ENCODE measurements at places on chromosomes 5 and 9. TPM values are rescaled to one million over a fixed set of nuclear protein-coding genes. Genes with fewer than 3 reads are reported as not detected.
A peak's percentile ranks its signal among the peaks of the same experiment; 100 is the strongest.

GRCh38 chr5:122126177-122126755, 3.1 kb upstream of the ZNF474 start:
- DNase-seq: no peak

DNA sequence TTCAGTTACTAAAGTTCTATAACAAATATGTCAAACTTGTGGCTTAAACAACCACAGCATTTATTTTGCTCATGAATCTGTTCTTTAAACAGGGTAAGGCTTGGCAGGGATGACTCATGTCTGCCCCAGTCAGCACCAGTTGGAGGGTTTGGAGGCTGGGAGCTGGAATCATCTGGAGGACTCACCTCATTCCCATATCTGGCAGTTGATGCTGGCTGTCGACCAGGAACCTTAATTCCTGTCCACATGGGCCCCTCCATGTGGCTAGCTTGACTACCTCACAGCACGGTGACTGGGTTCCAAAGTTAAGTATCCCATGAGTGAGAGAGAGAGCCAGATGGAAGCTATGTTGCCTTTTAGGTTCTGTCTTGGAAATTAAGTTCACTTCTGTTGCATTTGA, 13.8 kb upstream of the CCL28 start:
- DNase-seq: peak; percentile 37

DNA sequence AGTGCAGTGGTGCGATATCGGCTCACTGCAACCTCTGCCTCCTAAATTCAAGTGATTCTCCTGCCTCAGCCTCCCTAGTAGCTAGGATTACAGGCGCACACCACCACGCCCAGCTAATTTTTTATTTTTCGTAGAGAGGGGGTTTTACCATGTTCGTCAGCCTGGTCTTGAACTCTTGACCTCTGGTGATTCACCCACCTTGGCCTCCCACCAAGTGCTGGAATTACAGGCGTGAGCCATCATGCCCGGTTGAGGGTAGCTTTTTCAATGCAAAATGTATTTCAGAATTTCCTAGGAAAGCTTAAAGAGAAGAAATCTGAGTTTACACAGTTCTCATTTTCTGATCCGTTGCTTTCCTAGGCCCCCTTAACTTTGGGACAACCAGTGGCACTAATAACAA, 15.7 kb downstream of the BDP1 start:
- no peak for DNase-seq

DNA sequence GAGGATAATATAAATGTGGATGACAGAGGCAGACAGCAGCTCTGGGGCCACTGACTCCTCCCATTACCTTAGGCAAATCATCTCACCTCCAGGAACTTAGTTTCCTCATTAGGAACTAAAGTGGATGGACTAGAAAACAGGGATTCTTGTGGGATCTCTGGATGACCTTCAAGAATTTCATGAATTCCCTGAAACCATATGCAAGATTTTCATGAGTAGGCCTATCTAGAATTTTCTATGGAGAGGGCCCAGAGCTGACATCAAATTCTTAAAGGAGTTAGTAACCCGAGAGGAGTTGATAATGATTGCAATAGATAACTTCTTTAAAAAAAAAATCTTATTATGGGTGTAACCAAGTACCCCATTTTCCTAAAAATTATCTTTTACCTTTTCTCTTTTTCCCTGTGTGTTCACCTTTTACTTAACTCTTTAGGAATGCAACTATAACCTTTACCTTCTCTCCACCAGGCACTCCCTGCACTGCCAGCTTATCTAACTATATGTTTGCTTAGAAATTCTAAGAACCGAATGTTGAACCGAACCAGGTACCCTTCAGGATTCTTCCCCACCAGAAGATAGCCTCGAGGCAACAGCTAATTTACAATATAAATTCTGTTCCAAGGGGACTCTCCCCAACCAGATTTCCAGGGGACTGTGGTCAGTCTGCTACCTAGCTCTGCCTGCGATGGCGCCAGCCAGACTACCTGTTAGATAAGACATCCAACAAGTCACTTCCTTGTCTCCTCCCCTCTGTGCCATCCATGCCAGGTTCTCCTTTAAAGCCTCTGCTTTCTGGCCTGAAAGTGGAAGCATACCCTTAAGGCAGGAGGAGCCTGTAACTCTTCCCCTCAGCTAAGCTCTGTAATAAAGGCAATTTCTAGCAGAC, 86.0 kb downstream of the GCNT4 start:
- peak; percentile 71 for DNase-seq

DNA sequence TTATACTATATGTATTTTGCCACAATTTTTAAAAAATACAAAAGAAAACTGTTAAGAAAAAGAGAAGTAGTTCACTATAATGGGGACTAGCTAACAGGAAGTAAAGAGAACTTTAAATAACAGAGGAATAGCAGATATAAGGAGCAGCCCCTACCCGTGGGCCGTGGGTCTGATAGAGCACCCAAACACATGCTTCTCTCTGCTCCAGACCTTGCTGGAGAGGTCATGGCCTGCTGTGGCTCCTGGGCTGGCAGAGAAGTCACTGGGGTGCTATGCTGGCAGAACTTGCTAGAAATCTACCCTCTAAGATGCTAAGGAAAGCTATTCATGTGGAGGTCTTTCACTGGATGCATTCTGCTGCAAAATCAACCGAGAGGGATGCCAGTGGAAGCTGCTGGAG, 10.0 kb upstream of the TNFAIP8 start:
- DNase-seq: no peak

DNA sequence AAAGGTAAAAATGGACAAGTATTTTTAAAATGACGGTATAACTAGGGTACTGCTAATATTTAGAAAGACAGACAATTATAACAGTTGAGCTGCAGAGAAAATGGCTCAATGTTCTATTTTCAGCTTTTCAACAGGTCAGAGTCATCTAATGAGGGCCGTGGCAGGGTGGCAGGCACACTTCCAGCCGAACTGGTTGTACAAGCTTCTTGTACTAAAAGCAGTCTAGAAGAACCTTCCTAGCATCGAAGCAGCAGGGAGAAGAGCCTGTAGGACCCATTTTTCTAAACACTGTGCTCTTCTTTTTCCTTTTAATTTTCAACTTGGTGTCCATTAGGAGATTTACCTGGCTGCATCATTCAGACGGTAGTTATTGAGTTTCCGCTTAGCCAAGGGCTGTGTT, 85.6 kb downstream of the SLC28A3 start:
- DNase-seq: peak; percentile 72

GRCh38 chr5:36494028-36494427, 112.4 kb upstream of the SLC1A3 start:
- DNase-seq: no peak

DNA sequence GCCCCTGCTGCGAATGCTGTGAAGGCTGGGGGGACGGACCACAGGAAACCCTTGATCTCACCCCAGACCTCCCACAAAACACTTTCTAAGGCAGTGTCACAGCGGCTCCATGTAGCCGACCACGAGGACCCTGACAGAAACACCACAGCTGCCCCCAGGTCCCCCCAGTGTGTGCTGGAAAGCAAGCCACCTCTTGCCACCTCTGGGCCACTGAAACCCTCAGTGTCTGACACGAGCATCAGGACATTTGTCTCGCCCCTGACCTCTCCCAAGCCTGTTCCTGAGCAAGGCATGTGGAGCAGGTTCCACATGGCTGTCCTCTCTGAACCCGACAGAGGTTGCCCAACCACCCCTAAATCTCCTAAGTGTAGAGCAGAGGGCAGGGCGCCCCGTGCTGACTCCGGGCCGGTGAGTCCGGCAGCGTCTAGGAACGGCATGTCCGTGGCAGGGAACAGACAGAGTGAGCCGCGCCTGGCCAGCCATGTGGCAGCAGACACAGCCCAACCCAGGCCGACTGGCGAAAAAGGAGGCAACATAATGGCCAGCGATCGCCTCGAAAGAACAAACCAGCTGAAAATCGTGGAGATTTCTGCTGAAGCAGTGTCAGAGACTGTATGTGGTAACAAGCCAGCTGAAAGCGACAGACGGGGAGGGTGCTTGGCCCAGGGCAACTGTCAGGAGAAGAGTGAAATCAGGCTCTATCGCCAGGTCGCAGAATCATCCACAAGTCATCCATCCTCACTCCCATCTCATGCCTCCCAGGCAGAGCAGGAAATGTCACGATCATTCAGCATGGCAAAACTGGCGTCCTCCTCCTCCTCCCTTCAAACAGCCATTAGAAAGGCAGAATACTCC, 84.7 kb downstream of the GOLPH3 start:
- no peak for DNase-seq

DNA sequence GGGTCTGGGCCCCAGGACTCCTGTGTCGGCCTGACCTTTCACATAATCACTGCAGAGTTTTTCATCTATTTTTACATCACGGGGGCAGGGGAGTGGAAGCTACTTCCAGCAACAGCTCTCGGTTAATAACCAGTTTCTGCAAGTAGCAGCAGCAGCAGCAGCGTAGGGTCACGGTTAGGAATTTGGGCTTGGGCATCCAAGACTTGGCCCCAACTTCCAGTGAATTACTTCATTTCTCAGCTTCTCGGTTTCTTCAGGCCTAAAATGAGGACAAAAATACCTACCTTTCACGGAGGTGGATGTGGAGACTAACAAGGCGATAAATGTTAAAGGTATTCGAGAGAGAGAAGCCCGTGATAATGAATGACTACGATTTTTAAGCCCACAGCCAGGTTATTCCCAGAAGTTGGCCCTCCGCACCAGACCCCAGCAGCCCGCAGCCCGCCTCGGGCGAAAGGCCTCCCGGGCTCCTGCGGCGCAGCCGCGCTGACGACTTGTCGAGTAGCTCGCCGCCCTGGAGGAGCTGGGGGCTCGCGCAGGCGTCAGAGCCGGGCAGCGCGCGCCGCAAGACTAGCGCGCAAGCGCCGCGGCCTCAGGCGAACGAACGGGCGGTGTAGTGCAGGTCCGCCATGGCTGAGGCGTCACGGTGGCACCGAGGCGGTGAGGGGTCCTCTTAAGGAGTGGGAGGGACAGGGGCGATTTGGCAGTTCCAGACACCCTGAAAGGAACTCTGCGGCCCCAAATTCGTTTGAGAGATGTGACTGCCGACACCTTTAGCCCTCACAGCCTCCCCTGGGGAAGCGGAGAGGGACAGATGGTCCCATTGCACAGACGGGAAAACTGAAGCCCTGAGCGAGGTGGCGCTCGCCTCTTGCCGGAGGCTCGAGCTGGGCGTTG, at the start of gene PKD2L2:
TSS of gene PKD2L2 (plus strand) at position 595 of the 897 bp plus-strand sequence. CDS start at position 630, 35 bp downstream.
- peak; percentile 80 for DNase-seq

- no peak for DNase-seq
These were observed 16.3 kb downstream of the FAM78A start for GRCh38 chr9:131259916-131260597.

DNA sequence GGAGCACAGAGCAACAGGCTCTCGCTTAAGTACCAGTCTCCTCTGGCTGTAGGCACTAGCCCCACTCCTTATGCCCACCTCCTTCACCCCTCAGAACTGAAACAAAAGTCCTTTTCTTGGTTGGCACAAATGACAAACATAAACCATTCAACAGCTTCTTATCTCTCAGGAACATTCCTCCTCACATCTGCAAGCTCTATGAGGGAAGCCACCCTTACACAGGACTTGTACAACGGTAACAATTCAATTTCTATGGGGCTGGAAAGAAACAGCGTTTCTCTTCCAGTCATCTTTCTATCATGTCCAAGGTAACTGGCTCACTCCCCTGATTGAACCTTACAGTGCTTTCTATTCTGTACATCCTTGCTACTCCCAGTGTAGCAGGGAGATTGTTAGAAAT, 74.1 kb downstream of the CSF2 start:
- DNase-seq: no peak

DNA sequence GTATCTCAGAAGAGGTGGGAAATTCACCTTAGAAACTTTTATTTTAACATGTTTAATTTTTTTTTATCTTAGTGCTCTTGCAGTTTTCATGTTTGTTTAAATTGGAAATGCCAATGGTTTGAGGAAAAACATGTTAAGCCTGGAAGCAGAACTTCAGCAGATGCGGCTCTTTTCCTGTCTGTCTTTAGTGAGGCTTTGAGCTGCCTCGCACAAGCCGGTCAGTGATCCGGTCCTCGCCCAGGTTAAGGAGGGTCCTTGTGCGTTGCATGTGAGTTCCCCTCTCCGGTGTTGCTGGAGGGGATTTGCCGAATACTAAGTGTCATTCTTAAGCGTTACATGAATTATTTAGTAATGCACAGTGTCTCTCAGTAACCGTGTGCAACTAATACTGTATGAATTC, 9.4 kb upstream of the PLEKHG4B start:
- DNase-seq: no peak

DNA sequence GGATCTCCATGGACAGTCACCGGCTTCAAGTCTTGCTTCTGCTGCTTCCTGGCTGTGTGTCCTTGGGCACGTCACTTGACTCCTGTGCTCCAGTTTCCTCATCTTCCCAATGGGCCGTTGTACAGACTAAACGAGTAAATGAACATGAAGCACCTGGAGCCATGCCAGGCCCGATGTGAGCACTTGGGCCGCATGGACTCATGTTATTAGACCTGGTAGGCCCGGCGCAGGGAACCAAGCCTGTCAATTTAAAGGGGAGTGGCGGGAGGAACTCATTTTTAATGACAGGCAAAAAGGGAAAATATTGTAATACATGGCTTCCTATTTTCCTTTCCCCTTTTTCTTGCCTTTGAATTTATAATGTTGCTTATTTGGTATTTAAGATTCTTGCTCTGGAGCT, 47.5 kb downstream of the TENT4A start:
- DNase-seq: no peak

- no peak for DNase-seq
These were observed 13.6 kb downstream of the CCNH start for GRCh38 chr5:87398981-87399614.

- no peak for DNase-seq
These were observed 183.3 kb downstream of the FSTL4 start for GRCh38 chr5:133429046-133429445.

- DNase-seq: peak; percentile 84
These were observed 6.7 kb downstream of the CCDC187 start for GRCh38 chr9:136297016-136297691.

GRCh38 chr5:89450149-89450538, 567.2 kb upstream of the MEF2C start:
- no peak for DNase-seq

DNA sequence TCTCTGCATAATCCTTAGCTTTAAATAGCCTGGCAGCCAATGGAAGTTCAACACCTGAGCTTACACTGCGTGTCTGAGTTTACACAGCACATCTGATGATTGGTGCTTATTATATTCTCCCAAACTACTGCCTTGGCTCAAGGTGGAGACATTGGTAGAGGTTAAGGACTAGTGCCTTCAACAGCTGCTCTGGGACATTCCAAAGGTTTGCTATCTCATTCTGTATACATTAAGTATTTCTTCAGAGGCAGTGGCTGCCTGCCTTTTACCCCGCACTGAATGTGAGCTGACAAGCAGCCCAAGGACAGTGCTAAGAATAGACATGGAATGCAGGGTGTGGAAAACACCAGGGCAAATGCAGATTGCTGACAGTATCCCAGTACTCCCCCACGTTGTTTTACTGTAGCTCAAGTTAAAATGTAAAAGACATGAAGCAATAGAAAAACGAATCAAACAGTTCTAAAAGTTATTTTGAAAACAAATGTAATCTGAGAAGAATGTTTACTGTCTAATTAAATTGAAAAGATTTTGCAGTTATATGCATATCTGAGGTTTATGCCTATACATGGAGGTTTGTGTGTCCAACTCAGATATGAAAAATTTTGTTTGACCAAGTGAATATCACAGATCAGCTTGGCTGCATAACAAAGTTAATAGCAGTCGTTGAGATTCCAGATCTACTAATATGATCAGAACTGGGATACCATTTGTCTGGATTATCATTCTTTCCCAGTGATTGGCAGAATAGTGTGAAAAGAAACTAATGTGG, 1.8 kb downstream of the HSPB3 start:
- DNase-seq: peak; percentile 37

Gene GABBR2
- not detected for total RNA-seq

Gene PCDHGC3
- 20.0 TPM for total RNA-seq

Gene KCNN2
- 2.3 TPM for total RNA-seq

Gene ARSB
- total RNA-seq: 0.58 TPM

Gene HTR4
- total RNA-seq: 0.92 TPM

Gene HTR1A
- not detected for total RNA-seq

Gene TTC16
- not detected for total RNA-seq

Gene NUTM2G
- not detected for total RNA-seq

Gene RPL7A
- total RNA-seq: 1,206 TPM
